ENCODE measurements at places on chromosomes 3 and 15.

DNA sequence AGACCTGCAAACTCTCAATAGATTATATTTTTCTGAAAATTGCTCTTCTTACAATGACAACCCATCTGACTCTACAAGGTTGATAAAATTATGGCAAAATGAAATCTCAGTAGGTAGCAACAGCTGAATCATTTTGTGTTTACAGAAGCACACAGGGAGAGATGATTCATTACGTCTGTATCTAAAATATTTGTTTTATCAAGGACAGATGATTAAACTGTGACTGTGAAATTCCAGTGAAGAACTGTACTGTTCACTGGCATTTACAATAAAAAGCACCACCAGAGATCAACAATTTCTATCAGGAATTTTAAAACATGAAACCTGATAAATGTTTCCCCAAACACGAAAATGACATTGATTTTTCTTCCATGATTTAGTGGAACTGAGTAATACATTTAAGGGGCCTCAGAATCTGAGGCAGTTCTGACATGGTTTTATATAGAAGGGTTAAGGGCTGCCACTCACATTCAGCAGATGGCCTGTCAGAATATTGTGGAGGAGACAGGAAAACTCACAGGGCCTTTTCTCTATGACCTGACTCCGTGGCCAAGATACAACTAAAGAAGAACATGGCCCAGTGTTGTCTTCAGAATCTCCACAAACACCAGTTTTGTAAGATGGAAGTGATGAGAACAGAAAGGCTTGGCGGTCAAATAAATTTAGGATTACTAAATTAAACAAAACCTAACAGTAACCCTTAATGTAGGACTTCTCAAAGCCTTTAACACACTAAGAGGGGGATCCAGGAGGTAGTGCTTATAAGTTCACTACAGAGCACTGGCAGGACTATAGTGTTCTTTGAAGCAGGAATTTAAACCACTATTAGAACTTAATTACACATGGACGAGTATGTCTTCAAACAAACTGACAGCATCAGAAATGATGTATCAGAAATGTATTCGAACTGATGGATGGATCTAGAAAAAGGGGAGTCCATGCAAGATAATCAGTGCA is 25.9 kb downstream of the RAD18 start:
- no peak for DNase-seq

GRCh38 chr3:57500506-57500905 is 43.6 kb downstream of the DNAH12 start:
- no peak for DNase-seq

DNA sequence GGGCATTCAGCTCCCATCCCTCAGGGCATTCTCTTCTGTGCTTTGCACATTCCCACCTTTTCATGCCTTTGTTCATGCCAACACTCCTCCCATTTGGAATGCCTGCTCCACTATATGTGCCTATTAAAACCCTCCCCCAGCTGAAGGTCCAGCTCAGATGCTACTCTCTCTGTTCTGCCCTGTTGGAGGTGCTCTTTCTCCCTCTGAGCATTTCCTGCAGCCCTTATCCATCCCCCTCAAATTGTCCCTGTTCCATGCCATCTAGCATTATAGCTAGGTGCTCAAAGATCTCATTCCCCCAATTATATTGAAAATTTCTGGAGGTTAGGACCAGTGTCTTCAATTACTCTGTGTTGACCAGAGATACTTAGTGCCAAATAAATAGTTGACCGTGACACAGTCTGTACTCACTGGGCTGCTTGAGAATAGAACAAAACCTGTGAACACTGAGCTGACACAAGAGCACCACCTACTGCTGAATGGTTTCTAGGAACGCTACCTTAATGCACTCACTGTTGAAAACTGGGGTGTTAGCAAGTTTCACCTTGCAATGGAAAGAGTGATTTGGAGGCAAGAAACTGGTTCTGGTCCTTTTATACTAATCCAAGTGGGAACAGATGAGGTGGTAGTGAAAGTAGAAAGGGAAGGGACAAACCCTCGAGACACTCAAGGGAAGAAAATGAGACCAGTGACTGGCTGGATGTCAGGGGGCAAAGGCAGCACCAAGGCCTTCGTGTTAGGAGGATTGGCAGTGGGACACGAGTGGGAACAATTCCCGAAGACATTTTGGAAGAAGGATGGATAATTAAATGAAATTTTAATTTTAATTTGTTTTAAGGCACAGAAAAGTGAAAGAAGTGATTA is 289.8 kb upstream of the ROPN1 start:
- DNase-seq: peak; percentile 40

DNA sequence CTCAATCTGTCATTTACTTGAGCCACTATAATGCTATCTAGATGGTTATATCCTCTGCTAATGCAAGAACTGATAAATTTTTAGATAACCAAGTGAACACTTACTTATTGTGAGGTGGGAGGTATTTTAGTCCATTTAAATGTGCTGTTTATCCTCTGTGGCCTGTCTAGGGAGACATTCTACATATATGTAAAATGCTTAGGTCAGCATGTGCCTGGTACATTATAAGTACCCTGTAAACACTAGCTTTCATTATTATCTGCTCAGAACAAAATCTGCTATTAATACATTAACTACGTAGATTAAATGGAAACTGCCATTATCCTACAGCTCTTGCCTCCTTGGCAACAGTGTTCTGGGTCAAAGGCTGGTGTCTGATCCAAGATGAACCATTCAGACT is 41.8 kb upstream of the MAPKBP1 start:
- DNase-seq: no peak

DNA sequence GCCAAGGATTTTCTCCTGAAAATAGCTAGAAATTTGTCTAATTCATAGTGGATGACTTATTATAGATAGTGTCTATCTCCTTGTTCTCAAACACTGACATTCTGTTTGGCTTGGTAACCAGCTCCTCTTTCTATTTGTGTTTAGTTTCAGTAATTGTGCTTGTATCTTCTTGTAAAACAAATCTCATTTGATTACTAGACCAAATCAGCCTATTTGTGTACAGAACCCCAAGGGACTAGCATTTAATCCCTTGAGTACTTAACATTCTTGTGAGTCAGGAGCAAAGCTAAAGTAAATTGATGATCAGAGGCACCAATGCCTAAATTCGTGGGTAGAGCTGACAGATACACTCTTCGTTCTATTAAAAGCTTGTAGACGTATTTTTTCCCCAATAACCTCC is 306.5 kb upstream of the SLITRK3 start:
- no peak for DNase-seq

DNA sequence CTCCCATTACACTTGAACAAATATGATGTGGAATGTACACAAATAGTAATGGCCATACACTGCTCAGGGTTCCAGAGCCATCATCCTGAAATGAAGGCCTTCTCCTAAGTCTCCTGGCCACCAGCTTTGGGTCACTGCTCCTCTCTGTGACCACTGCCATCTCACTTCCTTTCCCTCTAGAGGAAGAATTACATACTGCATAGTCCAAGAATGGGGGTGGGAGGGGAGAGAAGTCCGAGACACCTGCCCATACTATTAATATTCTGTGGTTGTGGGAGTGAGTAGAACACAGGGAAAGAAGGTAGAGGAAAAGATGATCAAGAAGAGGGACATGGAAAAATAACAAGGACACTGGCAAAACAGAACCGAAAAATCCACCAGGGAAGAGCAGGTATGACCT is 20.6 kb downstream of the ETV5 start:
- no peak for DNase-seq

All from testis (tissue), 5 donors.